Hepatocyte (in vitro differentiated cells): ENCODE measurements at places on chromosomes 12 and 14. TPM values are rescaled to one million over a fixed set of nuclear protein-coding genes. Genes with fewer than 3 reads are reported as not detected.
A peak's percentile ranks its signal among the peaks of the same experiment; 100 is the strongest.

DNA sequence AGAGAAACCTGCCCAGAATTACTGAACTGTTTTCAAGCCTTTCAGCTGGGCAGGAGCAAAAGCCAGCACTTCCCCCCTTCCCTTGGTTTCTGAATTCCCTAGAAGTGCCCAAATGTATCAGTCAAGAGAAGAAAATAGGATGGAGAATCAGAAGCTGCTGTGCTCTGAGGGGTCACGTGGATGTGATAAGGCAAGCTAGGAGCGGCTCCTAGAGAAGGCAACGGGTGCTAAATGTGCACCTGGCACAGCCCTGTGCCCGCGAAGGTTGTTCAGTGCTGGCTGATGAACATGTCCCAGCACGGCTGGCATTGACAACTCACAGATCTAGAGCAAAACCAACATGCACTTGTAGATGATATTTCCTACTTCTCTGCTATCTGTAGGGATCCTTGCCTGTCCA is 8.3 kb downstream of the EMG1 start:
- no peak for DNase-seq

DNA sequence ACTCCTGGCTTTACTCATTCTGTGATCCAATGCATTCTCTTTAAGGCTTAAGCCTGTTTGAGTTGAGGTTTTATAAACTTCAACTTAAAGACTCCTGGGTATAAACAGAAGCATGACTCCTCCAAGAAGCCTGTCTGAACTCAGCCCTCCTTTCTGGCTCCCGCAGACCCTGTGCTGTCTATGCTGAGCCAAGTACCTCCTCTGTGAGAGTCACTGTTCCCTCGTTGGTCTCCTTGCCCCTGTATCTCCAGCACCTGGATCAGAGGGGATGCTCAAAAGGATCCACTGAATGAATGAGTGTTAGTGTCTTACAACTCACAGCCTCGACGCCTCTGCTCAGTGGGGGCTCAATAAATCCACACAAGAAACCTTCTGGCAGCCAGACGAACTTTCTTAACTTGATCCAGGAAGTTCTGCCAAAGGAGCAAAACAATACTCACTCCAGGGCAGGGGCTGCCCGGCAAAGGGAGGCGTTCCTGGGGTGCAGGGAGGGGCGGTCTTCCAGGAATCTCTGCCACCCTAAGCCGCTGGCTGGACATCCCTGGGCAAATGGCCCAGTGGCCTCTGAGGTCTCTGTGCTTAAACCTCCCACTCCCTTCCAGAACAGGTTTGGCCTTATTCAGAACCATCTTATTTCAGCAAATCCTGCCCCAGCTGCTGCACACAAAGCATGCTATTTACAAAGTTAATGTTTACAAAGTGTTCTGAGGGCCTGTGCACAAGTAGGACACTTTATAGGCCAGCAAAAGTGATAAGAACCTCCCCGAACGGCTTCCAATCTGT is 32.9 kb downstream of the MAP1LC3B2 start:
- no peaks in the 10 kb centered on the region for H3K36me3 ChIP-seq
- H3K4me1 ChIP-seq: peaks cover 12% of the 10 kb centered on the region

BORCS5 gene
- total RNA-seq: 11.2 and 12.8 TPM in 2 replicates

GRCh38 chr12:27974735-27975221 is 2.2 kb upstream of the PTHLH start:
- H3K4me3 ChIP-seq: peak overlapping the region; percentile 27
- H3K27ac ChIP-seq: no peak overlapping the region
- H3K27me3 ChIP-seq: peaks cover 85% of the 10 kb centered on the region
- no peaks in the 10 kb centered on the region for H3K36me3 ChIP-seq

LRTM2 gene
- not detected in 2 replicates for total RNA-seq
